ENCODE measurements at places on chromosomes 1 and 21. TPM values are rescaled to one million over a fixed set of nuclear protein-coding genes. Genes with fewer than 3 reads are reported as not detected.

The OR2L2 gene
- not detected for total RNA-seq

The KRTAP21-2 gene
- total RNA-seq: not detected

The ADGRL4 gene
- 34.7 TPM for total RNA-seq

The TMCC2 gene
- 3.3 TPM for total RNA-seq

The TMEM82 gene
- total RNA-seq: not detected

The SLC41A1 gene
- 39.6 TPM for total RNA-seq

The FOXD3 gene
- total RNA-seq: not detected

The CHD5 gene
- total RNA-seq: 0.13 TPM

The TRABD2B gene
- 0.59 TPM for total RNA-seq

The PODN gene
- total RNA-seq: 20.9 TPM

The GJA9 gene
- 0.07 TPM for total RNA-seq

The NUP210L gene
- 0.07 TPM for total RNA-seq

The KIFAP3 gene
- total RNA-seq: 28.5 TPM

The STIL gene
- 1.9 TPM for total RNA-seq

The LCE1A gene
- total RNA-seq: not detected

The SH2D1B gene
- total RNA-seq: not detected

The PRELP gene
- total RNA-seq: 10.8 TPM

The LAMC1 gene
- total RNA-seq: 853 TPM

The NPL gene
- total RNA-seq: 4.6 TPM

The SMIM1 gene
- total RNA-seq: 0.78 TPM

The RAB42 gene
- 2.2 TPM for total RNA-seq

The DCST1 gene
- total RNA-seq: not detected

The GSTM1 gene
- not detected for total RNA-seq

The CACNA1E gene
- 0.03 TPM for total RNA-seq

The INAVA gene
- 0.03 TPM for total RNA-seq

The KCNE1 gene
- total RNA-seq: 0.36 TPM

The THEM5 gene
- total RNA-seq: not detected

All from smooth muscle cell of the pulmonary artery (primary cell).